ENCODE measurements at places on chromosomes 7 and 10.

DNA sequence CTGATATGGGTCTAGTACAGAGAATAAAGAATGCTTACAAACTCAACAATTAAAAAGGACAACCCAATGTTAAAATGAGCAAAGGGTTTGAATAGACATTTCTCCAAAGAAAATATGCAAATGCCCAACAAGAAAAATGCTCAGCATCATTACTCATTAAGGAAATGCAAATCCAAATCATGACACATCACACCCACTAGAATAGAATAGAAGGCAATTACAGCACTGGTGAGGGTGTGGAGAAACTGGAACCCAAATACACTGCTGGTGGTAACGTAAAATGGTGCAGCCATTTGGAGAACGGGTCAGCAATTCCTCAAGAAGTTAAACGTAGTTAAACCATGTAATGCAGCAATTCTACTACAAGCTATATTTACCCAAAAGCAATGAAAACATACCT is 53.8 kb downstream of the KDM7A start:
- DNase-seq = no peak

DNA sequence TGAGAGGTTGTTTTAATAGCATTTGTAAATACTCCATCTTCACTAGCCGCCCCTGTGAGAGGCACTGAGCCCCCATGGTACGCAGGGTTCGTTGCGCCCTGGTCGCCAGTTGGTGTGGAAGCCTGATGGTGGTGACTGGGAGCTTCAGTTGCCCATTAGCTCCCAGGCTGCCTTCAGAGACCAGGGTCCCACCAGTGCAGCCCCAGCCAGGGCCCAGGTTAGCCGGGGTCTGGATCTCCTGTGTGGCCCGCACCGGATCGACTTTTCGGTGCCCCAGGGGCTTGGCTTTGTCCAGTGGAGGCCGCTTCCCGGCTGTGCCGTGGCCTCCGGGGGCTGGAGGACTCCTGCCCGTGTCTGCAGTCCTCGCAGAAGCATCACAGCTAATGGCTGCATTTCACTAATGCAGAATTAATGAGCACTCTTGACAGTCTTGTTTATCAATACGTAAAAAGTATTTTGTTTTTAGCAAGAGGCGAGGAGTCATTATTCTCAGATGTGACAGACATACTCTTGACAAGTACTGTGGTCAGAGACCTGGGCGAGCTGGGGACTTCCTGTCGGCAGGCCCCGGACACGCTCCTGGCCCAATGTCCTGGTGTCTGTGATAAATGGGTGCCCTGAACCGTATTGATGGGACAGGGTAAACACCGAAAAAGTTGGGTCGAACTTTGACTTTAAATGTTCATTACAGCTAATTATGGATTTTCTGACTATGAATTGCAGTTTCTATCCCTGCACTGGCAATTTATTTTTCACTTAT is 99.8 kb downstream of the NKX6-2 start:
- no peak for DNase-seq

GRCh38 chr7:152046531-152046930 is 21.1 kb downstream of the GALNT11 start:
- DNase-seq = no peak

DNA sequence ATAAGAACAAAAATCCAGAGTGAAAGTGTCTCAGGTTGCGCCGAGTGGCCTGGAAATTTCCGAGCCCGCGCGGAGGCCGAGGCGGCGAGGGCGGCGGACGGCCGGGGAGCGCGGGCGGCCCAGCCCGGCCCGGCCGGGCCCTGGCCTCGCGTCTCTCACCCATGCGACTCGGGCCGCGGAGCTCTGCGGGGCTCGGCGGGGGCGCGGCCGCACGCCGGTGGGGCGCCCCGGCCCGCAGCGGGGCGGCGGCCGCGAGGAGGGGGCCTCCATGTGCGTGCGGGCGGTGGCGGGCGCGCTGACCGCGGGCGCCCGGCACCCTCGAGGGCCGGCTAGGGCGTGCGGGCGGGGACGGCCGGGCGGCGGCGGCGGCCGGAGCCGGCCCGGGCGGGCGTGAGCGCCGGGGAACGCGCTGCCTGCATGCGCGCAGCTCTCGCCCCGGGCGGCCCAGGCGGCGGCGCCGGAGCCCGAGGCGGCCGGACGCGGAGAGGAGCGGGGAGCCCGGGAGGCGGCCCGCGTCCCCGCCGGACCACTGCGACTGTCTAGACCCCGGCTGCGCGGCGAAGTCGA is 302 bp upstream of the EN2 start:
- DNase-seq = no peak

DNA sequence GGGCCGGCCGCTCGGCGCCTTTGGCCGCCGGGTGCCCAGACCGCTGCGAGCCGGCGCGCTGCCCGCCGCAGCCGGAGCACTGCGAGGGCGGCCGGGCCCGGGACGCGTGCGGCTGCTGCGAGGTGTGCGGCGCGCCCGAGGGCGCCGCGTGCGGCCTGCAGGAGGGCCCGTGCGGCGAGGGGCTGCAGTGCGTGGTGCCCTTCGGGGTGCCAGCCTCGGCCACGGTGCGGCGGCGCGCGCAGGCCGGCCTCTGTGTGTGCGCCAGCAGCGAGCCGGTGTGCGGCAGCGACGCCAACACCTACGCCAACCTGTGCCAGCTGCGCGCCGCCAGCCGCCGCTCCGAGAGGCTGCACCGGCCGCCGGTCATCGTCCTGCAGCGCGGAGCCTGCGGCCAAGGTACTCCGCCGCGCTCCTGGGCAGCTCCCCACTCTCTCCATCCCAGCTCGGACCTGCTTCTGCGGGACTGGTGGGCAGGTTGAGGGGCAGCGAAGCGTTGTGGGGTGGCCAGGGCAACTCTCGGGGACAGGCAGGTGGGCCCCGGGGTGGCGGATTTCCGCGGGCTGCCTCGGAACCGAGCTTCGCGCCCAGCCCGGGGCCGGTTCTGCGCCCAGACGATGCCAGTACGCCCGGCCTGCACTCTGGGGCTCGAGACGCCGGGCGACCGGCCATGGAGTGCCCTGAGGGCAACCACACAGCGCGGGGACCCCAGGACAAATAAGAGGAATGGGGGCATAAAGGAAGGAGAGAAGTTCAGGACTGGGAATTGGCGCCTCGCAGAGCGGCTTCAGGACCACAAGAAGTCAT is 578 bp downstream of the HTRA1 start:
- DNase-seq = no peak

DNA sequence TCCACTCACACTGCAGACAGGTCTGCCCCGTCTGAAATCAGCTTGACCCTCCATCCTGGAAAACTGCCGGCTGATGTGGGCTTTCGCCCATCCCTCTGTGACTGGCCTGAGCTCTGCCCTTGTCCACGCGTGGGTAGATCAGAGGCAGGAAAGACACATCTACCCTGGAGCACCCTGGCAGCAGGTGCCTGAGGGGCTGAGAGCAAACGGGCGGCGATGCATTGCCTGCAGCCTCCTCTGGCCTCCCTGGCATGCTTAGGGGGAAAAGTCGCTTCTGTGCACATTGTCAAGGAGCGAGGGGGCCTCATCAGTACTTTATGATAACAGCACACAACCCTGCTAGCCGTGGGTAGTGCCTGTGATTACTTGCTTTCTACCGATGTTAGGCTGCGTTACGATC is 109.4 kb downstream of the ADARB2 start:
- no peak for DNase-seq

DNA sequence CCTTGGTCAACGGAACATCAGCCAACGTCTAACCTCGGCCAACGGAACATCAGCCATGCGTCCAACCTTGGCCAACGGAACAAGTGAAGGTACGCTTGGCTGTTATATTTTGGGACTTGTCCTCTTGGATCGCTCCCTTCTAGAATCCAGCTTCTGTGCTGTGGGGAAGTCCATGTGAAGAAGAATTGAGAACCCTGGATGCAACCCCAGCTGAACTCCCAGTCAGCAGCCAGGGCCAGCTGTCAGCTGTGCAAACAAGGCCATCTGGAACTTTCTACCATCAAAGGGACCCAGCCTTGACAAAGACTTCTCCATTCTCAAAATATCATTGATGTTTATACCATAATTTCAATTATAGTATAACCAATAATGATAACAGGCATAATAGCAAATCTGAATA is 43.3 kb upstream of the ITGA8 start:
- no peak for DNase-seq

DNA sequence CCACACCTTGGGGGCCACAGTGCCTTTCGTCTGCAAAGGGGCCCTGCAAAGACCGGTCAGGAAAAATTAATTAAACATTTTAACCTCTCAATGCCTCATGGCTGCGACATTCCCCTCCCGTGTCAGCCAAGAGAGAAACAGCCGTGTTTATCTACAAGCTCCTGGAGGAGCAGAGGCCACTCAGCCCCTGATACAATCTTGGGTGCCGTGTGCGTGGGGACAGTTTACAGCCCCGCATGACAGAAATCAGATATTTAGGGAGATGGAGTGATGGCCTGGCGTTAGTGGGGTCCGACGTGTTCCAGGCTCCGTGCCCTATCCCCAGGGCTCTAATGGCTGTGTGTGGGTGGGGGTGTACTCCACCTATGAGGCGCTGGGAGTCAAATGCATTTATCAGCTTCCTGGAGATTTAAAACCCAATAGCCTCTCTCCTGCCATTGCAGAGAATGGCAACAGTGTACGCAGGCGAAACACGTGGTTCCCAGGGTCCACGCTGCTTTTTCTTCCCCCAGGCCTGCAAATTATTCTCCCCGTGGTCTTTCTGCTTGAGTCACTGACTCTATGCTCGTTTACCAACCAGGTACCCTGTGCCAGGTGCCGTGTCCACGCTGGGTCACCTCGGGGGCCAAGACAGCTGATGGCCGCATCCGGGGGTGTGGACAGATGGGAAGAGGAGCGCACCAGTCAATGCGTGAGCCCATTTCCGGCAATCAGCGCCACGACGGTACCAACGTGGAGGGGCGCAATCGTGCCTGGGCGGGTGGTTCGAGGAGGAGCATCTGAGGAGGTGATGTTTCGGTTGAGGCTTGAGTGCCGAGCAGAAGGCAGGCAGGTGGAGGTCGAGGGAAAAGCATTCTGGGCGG is 26.6 kb upstream of the PSMG3 start:
- no peak for DNase-seq

DNA sequence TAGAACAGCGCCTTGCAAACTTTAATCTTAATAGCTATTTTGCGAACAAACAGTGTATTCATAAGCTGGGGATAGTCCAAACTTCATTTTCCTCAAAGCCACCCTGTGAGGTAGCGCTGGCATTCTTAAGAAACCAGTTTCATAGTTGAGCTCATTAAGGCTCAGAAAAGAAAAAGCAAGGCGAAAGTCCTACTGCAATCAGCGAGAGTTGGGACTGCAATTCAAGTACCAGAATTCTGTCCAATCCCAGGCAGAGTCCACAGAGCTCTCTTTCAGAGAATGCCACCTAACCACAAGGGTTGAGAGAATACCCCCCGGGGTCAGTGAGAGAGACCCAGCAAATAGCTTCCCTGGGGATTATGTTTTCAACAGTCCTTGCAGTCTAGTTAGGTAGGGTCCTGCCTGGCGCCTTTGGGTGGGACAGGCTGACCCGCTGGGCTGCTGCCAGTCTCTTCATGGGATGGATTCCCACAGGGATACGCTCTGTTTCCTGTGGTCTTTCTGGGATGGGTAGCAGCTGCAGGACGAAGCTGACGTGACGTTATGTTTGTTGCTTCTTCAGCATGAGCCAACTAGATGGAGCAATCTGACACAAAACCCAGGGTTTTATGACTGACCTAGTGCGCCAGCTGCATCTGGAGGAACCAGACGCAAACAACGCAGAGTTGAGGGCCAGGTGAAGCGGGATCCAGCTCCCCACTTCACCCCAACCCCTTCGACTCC is 16.0 kb downstream of the BMPER start:
- no peak for DNase-seq

GRCh38 chr7:1078985-1079384 is 8.9 kb upstream of the GPER1 start:
- no peak for DNase-seq

GRCh38 chr10:49344840-49345239 is 45.9 kb downstream of the C10orf71 start:
- no peak for DNase-seq

DNA sequence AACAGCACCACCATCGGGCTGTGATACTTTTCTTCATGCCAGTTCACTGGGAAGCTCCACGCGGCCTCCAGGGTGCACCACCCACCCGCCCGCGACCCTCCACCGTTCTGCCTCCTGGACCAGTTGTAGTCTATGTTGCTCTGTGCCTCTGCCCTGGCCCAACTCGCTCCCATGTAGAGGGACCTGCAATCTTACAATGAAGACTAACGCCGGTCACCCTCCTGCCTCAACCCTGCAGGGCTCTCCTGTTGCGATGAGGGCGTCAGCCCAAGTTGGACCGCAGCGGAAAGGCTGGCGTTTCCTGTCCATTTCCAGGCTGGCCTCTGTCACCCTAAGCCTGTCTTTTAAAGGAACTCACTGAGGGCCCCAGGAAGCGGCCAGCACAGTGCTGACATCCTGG is 34.9 kb downstream of the IL15RA start:
- DNase-seq = no peak

DNA sequence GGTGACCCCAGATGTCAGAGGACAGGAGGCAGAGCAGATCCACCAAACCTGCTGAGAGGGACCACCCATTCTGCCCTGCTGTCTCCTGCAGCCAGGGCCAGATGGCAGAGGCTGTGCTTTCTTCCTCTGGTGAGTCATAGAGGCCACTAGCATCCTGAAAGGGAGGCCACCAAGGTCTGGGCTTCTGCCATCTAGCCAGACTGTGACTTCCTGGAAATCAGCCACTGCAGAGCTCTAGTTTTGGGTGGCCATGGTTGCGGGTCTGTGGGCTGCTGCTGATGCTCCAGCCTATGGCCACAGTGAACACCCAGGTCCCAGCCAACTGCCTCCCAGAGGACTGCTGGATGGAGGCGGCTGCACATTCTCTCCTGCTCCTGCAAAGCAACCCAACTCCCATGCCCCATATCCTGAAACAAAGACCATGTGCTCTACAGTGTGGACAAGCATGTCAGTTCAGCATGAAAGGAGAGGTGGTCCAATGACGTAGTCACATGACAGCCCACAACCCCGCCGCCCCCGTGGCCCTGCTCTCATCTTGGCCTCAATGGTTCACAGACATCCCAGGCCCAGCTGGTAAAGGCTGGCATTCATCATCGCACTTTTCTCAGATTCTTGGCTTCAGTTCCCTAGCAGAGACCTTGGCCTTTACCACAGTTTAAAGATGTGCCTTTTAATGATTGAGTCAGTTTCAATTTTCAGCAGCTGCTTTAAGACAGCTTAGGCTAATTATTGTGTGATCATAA is 73.9 kb upstream of the CXCL12 start:
- no peak for DNase-seq

DNA sequence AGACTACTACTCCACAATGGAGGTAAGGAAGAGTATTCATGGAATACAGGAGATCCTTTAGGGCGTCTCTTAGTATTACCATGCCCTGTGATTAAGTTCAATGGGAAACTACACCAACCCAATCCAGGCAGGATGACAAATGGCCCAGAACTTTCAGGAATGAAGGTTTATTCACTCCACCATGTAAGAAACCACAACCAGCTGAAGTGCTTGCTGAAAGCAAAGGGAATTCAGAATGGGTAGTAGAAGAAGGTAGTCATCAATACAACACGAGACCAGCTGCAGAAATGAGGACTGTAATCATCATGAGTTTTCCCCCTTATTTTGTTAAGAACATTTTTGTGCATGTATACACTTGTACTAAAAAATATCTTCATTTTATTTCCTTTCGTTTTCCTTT is 76.6 kb downstream of the GPR37 start:
- DNase-seq = no peak

GRCh38 chr7:126839624-126840023 is 413.1 kb downstream of the GRM8 start:
- no peak for DNase-seq

All from activated CD4-positive, CD25-positive, alpha-beta regulatory T cell treated with anti-CD3 and anti-CD28 coated beads, Interleukin-2, amount 50 U/mL, for 72 hours (primary cell).